ENCODE measurements at places on chromosomes 6 and 20. TPM values are rescaled to one million over a fixed set of nuclear protein-coding genes. Genes with fewer than 3 reads are reported as not detected.

GRCh38 chr20:32784369-32785080 is 22.3 kb downstream of the DNMT3B start:
- H3K27me3 ChIP-seq = no peaks in the 10 kb centered on the region
- H3K4me1 ChIP-seq = no peaks in the 10 kb centered on the region
- DNase-seq = no peak
- no peak overlapping the region for H3K27ac ChIP-seq

DNA sequence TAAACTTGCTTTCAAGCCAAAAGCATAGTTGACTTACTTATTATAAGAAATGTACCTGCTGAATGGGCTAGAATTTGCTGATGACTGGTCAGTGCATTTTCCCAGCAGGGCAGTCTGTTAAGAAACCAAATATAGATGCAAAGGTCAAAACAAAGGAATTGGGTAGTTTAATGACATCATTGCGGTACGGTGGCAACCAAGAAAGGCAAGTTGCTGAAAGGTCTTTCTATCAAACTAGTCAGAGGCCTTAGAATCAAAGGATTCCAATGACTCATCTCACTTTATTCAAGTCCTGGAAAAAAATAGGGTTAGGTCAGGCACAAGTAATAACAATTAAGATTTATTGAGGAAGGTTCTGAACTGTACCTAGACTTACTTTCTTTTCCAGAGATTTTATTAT is 76.4 kb downstream of the KIZ start:
- no peaks in the 10 kb centered on the region for H3K27me3 ChIP-seq
- no peak overlapping the region for H3K27ac ChIP-seq
- H3K36me3 ChIP-seq = peaks cover 10% of the 10 kb centered on the region
- no peaks in the 10 kb centered on the region for H3K4me1 ChIP-seq
- DNase-seq = no peak

- no peak overlapping the region for H3K4me3 ChIP-seq
- no peak for DNase-seq
- no peaks in the 10 kb centered on the region for H3K36me3 ChIP-seq
- no peak overlapping the region for H3K27ac ChIP-seq
Observed at GRCh38 chr6:90687775-90688380, 101.0 kb upstream of the MAP3K7 start.

DNA sequence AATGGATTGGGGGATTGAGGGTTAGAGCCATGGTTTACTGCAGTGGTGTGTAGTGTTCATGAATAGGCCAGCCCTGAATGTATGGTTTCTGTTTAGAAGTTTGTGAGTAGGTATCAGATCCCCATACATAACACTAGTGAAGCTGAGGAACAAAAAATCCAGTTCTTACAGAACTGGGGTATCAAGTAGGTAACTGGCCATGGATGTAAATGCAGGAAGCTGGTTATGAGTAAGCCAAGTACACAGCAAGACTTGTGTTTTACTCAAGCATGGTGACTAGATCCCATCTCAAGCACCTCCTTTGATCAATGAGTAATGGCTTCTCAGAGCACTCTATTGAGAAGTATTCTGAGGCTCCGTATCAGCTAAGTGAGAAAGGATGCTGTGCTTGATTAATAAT is 613.7 kb upstream of the FLRT3 start:
- no peaks in the 10 kb centered on the region for H3K36me3 ChIP-seq
- H3K4me1 ChIP-seq = peaks cover 16% of the 10 kb centered on the region
- no peaks in the 10 kb centered on the region for H3K27me3 ChIP-seq
- no peak overlapping the region for H3K4me3 ChIP-seq

GSTA1 gene
- total RNA-seq = not detected

DNA sequence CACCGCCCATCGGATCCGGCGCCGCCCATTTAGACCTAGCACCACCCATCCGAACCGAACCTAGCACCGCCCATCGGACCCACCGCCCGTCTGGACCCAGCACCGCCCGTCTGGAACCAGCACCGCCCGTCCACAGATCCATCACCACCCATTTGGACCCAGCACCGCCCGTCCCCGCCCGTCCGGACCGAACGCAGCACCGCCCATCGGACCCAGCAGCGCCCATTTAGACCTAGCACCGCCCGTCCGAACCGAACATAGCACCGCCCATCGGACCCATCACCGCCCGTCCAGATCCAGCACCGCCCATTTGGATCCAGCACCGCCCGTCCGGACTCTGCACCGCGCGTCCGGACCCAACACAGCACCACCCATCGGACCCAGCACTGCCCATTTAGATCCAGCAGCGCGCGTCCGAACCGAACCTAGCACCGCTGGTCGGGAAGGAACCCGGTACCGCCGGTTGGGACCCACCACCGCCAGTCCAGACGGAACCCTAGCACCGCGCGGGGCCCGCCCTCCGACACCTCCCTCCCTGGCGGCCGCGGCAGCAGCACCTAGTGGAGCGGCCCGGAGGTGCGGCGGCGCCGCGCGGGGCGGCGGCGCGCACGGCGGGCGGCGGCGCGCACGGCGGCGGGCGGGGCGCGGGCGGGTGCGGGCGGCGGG is 348 bp upstream of the AFDN start:
- H3K36me3 ChIP-seq = peaks cover 8% of the 10 kb centered on the region
- no peaks in the 10 kb centered on the region for H3K4me1 ChIP-seq
- peak overlapping the region; percentile 89 for H3K4me3 ChIP-seq
- peak; percentile 64 for DNase-seq
- no peak overlapping the region for H3K27ac ChIP-seq

DNA sequence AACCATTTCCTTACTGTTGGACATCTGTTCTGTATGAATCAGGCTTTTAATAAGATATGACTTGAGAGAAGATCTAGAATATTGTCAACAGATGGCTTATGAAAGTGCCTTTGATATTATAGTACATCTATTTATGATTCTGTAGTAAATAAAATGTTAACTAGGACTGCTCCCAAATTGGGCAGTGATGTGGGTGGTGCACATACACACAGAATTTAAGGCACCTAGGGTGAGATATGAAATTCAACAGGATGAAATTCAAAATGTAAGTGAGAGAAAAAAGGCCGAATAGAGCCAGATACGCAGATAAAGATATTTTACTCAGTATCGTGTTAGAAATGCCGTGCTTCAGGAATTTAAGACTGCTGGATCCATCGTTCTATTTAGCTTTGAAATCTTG is 26.3 kb downstream of the FAM50B start:
- no peak overlapping the region for H3K27ac ChIP-seq
- no peaks in the 10 kb centered on the region for H3K4me1 ChIP-seq
- H3K27me3 ChIP-seq = no peaks in the 10 kb centered on the region
- no peak for DNase-seq

DNA sequence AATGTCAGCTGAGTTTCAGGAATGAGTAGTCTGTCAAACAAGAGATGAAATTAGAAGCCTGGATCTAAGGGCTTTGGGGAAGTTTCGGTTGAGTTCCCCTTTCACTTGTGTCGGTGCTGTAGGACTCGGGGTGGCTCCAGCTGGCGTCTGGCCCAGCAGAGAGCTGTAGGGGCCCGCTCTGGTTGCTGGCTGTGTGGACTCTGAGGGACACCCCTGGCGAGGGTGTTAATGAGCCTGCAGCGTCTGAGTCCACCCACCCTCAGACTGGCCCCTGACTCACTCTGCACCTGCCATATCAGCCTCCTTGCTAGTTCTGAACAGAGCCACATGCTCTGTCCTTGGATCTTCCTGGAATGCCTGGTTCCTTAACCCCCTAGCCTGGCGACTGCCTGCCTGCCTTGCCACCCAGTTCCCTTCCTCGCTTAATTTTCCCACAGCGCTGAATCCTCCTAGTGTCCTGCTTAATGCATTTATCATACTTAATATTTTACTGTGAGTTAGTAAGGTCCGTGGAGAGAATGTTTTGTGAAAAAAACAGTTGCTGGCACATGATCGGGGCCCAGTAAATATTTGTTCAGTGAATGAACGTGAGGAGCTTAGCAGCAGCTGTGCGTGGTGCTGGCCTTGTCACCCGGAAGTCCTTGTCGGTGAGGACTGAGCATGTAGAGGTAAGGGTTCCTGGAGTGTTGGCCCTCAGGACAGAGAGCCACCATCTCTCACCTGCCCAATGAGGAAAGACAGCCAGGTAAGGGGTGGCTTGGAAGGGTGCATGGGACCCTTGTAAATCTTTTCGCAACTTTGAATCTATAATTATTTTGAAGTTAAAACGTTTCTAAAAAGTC is 1.6 kb downstream of the DNAJC5 start:
- peak overlapping the region; percentile 75 for H3K4me3 ChIP-seq
- no peak overlapping the region for H3K27ac ChIP-seq
- peaks cover 2% of the 10 kb centered on the region for H3K36me3 ChIP-seq
- DNase-seq = no peak
- H3K4me1 ChIP-seq = 0 out of 2 replicates have a peak, but pooled peaks cover 2% of the 10 kb centered on the region

TFAP2C gene
- total RNA-seq = 22.5 TPM

GRCh38 chr6:134419716-134420115 is 101.8 kb upstream of the SGK1 start:
- H3K36me3 ChIP-seq = peaks cover 18% of the 10 kb centered on the region
- H3K4me1 ChIP-seq = no peaks in the 10 kb centered on the region
- no peak for DNase-seq
- H3K27me3 ChIP-seq = no peaks in the 10 kb centered on the region

DNA sequence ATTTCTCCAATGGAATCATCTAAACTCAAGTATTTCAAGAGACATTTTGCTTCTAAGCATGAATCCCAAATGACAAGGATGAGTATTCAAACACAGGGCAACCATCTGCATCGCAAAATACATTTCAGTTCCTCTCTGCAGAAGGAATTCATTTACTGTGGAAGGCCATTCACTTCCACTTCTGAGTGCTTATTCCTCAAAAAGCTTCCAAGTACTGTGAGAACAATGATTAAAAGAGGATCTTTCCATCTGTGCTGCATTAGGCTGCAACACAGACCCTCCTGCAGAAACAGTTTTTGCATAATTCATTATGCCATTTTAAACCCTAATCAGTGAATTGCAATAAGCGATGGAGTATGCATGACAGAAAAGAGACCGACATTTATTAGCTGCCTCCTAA is 52.5 kb downstream of the ARHGAP18 start:
- H3K27me3 ChIP-seq = no peaks in the 10 kb centered on the region
- no peak overlapping the region for H3K27ac ChIP-seq
- no peak for DNase-seq
- no peaks in the 10 kb centered on the region for H3K36me3 ChIP-seq
- H3K4me1 ChIP-seq = no peaks in the 10 kb centered on the region
- no peak overlapping the region for H3K4me3 ChIP-seq

DNA sequence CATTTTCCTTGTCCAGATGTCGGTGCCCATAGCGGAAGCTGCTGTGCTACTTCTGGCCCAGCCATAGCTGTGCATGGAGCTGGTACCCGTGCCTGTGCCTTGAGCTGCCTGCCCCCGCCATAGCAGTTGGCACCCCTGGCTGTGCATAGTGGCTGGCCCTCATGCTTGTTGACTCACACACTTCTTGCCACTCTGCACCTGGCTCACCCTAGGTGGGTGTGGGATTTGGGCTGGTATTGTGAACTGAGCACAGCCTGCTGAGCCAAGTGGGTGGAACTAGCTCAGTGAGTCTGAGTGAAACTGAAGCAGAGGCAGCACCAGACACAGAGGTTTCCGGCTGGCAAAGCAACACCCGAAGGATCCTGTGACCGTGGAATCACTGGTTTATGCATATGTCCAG is 689.5 kb upstream of the EYS start:
- no peak overlapping the region for H3K4me3 ChIP-seq
- no peak for DNase-seq
- no peaks in the 10 kb centered on the region for H3K4me1 ChIP-seq
- H3K27ac ChIP-seq = no peak overlapping the region

- H3K36me3 ChIP-seq = no peaks in the 10 kb centered on the region
- DNase-seq = no peak
- H3K4me3 ChIP-seq = no peak overlapping the region
- no peaks in the 10 kb centered on the region for H3K4me1 ChIP-seq
Observed at GRCh38 chr20:4190792-4191519, 175.6 kb upstream of the RNF24 start.

Measured in H9 (cell line).